ENCODE measurements at places on chromosomes 3 and 15.

DNA sequence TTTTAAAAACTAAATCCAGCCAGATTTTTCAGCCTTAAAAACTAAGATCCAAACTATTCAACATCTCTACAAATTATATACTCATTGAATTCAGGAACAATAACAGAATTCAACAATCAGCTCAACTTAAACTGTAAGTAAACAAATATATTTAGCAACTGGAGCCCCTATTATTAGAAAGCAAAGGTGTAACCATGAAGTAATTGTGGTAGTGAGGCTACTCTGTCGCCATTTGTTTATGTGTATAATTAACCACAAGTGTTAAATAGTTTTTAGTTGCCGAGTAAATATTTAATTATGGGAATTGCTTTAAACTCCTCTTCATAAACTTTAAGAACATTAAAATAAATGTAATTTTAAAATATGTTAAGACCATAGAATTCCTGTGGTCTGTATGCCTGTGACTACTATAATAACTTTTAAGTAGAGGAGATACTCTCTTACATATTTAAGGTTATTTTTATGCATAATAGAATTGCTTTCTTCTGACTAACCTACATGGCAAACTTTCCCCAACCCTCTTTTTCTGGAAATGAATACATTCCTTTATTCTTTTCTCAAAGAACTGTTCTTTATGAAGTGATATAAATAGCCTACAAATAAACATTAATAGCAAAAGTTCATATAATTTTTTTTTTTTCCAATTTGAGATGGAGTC is 51.2 kb downstream of the MFN1 start:
- no peak for DNase-seq

GRCh38 chr3:151726016-151726415 is 7.7 kb upstream of the AADACL2 start:
- no peak for DNase-seq

GRCh38 chr3:184058029-184058428 is 5.2 kb downstream of the HTR3C start:
- DNase-seq = no peak

GRCh38 chr15:45946111-45946510 is 311.3 kb downstream of the SQOR start:
- no peak for DNase-seq

DNA sequence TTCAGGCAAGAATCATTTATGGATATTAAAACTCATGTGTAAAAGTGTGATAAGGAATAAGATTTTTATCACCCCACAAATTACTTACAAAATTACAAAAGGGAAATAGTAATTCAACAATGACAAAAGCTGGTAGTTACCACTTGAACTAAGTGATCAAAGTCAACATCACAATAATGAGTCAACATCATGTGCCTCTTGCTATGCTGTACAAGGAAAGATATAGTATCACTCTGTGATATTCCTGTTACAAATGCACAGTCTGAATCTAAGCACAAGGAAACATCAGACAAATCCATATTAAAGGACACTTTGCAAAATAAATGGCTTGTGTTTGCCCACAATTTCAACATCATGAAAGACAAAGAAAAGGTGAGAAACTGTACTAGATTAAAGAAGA is 90.5 kb upstream of the PLCL2 start:
- no peak for DNase-seq

DNA sequence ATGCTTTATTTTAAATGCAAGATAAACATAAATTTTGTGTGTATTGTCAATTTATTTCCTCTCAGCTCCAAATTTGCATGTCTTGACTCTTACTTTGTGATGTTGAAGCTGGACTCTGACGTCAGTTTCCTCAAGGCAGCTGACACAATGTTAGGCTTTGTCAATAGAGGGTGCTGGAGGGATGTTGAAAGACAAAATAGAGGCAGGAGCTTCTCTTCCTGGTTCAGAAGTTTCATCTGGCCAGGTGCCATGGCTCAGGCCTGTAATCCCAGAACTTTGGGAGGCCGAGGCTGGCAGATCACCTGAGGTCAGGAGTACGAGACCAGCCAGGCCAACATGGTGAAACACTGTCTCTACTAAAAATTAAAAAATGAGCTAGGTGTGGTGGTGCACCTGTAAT is 408.6 kb downstream of the GBE1 start:
- no peak for DNase-seq

GRCh38 chr3:160330109-160330508 is 68.9 kb downstream of the IFT80 start:
- DNase-seq = no peak

- no peak for DNase-seq
Observed at GRCh38 chr3:45929042-45929679, 14.1 kb upstream of the CXCR6 start.

GRCh38 chr3:81816473-81817250 is 55.2 kb upstream of the GBE1 start:
- no peak for DNase-seq

DNA sequence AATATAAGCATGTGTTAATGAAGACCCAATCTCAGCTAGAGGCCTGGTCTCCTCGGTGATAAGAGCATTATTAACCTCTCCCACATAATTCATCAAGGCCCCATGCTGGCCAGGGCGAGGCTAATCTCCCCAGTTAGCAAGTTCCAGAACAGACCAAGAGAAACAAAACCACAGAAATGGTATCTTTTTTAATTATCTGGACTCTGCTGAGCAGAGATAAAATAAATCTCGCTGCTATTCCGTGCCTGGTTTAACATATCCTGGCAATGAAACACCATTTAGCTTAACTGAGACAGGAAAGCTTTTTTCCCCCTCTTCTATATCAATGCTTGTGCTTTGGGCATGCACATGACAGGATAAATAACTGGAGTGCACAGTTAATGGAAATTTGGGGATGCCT is 72.5 kb upstream of the ARHGEF3 start:
- no peak for DNase-seq

DNA sequence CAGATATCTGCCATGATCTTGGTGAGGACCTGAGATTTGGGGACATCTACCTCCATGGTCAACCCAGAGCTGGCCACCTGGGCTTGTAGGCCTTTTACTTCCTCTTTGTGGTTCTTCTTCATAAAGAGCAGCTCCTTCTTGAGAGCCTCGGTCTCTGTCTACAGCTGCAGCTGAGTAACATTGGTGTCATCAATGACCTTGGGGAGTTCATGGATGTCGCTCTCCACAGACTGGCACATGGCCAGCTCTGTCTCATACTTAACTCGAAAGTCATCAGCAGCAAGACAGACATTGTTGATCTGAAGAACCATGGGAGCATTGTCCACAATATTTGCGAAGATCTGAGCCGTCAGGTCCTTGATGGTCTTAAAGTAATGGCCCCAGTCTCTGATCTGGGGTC is 15.7 kb upstream of the RASA2 start:
- DNase-seq = no peak

DNA sequence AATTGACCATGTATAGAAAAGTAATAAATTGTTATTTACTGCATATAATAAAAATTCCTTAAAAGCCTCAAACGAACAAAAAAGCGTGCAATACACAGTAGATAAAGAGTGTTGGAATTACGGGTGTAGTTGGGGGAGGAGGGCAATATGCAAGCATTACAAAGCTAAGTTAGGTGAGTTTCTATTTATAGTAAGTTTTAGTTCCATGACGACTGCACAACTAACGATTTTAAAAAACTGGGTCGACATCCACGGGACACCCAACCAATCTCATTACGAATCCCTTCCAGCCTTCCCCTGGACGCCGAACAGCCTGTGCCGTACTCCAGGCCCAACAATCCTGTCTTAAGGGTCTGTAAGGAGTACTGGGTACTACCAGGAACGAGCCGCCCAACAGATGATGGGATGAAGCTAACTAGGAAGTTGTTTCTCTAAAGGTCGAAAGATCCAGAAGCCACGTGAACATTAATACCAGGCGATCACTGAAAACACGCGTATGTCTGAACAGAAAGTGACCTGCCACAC is 677 bp downstream of the POLQ start:
- no peak for DNase-seq

- no peak for DNase-seq
Observed at GRCh38 chr3:196097373-196098154, 15.7 kb upstream of the TFRC start.

DNA sequence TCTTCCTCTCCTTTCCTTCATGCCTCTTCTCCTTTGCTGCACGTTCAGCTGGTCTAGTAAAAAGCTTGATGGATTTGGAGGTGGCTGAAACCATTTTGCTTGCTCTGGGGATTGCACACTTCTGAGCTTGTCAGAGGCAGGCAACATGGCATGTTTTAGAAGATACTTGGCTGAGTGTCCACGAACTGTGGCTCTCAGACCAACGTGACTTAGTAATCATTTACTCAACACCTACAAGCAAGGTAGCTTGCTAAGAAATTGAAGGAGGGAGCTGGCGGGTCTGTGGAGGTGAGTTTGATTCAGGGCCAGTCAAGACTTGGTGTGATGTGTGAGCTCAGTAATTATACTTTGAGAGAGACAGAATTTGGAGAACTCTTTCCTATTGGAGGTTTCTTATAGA is 196.0 kb downstream of the LPP start:
- no peak for DNase-seq

- DNase-seq = no peak
Observed at GRCh38 chr15:66144978-66145725, 108.4 kb downstream of the MEGF11 start.

DNA sequence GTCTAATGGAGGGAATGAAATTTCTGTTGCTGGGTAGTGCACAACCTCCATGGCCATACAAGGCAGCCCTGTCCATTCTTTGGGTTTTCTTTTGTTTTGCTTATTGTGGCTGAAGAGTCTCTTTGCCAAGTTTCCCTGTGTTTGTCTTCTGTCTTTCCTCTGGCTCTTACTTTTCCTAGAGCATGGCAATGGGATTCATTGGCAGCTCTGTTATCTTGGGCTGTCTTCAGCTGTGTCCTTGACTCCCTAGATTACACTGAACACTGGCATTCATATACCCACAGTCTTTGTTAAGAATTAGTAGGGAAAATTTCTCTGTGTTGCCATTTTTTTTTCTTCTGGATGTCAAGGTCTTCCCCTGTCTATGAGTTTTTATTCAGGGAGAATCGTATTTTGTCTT is 16.1 kb upstream of the DCBLD2 start:
- DNase-seq = no peak

DNA sequence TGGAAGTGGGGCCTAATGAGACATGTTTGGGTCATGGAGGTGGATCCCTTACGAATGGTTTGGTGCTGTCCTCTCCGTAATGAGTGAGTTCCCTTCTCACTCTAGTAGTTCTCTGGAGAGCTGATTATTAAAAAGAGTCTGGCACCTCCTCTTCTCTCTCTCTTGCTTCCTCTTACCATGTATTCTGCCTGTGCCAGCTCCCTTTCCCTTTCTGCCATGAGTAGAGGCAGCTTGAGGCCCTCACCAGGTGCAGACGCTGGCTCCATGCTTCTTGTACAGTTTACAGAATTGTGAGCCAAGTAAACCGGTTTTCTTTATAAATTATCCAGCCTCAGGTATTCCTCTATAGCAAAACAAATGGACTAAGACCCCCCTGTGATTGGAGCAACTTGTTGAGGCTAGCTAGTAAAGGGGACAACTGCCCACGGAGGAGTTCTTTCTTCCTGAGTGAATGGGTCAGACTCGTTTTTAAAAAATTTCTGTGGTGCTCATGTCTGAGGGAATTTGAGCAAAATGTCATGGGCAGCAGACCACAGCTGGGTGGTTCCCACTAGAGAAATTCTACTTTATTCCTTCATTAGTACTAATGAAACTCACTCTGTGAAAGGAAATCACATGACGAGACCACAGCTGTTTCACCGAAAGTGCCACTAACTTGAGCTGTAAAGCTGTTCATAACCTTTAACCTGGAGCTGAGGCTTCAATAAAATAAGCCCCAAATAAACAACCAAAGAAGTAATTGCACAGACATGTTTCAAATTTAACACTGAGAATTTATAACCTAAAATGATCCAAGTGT is 210.0 kb downstream of the NFKBIZ start:
- DNase-seq = no peak

DNA sequence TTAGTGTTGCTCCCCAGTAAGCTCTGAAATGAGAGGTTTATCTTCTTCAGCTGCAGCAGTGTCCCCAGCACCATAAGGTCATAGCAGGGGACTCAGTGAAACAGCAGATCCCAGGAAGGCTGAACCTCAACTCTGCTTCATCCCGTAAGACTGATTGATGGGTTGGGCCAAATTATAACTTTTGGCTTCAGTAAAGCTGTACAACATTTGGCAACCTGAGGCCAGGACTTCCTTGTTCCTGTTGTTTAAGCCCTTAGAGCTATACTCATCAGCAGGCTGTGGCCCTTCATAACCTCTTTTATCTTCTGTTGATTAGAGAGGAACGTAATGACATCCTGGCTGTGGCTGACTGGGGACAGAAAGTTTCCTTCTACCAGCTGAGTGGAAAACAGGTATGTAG is 29.0 kb downstream of the IFT122 start:
- no peak for DNase-seq

DNA sequence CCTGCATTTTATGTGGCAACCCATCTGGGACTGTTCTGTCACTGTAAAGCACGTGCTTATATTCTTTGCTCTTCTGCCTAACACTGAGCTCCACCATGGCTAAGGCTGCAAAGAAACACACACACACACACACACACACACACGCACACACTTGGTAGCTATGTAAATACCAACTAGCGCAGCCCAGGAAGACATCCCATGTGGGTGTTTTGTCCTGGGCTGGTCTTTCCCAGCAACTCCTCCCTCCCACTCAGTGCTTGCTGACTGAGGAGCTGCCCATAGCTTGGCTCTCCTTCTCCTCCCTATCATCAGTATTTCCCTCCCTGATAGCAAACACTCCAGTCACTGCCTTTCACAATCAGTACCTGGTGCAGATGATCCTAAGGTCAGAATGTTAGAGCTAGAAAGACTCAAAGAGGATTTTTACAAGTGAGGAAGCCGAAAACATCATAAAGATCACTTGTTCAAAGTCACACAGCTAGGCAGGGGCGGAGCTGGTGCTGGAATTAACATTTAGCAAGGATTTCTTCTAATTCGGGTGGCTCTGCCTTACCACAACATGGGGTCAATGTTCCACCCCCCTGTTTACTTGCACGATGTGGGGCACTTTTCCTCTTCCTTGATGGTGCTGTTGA is 377.1 kb upstream of the TBL1XR1 start:
- no peak for DNase-seq

DNA sequence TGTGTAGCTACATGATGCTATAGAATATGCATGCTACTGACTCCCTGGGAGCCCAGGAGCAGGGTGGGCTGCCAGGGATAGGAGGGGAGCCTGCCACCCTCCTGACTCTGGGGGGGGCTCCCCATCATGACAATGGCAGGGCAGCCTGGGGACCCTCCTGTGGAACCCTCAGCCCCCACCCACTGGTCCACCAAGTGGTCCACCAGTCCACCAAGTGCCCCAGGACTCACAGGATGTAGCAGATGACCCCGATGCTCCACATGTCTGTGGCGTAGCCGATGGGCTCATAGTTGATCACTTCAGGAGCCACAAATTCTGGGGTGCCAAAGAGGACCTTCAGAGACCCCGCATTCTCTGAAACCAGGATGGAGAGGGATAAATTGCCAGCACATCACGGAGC is 53.0 kb upstream of the HACD2 start:
- DNase-seq = no peak

GRCh38 chr3:36149447-36149865 is 230.8 kb upstream of the STAC start:
- no peak for DNase-seq

- DNase-seq = no peak
Observed at GRCh38 chr3:22981166-22981565, 222.0 kb upstream of the UBE2E2 start.

Measured in SIG-M5 (cell line).